ENCODE measurements at places on chromosomes 16 and 17.

- DNase-seq: peak; percentile 25
These were observed 10.1 kb downstream of the COPZ2 start for GRCh38 chr17:48027322-48027981.

DNA sequence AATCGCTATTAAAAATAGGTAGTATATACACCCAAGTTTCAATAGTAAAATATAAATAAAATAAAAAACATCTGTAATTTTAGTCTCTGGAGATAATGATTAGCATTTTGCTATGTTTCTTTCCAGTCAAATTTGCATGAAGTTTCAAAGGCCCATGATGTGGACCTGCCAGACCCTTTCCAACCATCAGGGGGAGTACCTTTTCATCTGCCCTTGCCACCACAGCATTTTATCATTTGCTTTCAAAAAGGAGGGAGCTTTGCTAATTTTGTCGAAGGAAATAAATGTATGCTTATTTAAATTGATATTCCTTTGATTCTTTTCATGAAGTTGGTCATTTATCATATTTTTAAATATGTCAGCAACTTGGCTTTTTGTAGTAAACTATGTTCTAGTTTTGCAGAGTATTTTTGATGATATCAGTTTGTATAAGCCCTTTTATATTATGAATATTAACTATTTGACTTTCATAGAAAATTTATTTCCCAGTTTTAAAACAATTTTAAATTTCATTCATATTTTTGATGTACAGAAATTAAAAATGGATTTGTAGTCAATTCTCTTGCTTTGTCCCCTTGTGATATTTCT, 115.2 kb upstream of the NETO2 start:
- peak; percentile 37 for DNase-seq

- no peak for DNase-seq
These were observed 9.2 kb downstream of the HSBP1 start for GRCh38 chr16:83817022-83817421.

GRCh38 chr17:62950067-62950466, 16.0 kb upstream of the TANC2 start:
- DNase-seq: no peak

All from neural progenitor cell (in vitro differentiated cells).